Esophagus squamous epithelium (tissue), 5 donors: ENCODE measurements at places on chromosomes 6 and 20. TPM values are rescaled to one million over a fixed set of nuclear protein-coding genes. Genes with fewer than 3 reads are reported as not detected.

Gene ROMO1
- 178 TPM for total RNA-seq

Gene PPP1R3D
- 11.5 TPM for total RNA-seq

Gene CALHM4
- not detected for total RNA-seq

Gene SLC25A27
- 6.9 TPM for total RNA-seq

Gene CLPSL1
- not detected for total RNA-seq

Gene ARHGAP40
- 14.8 TPM for total RNA-seq

Gene SLC32A1
- total RNA-seq, result not detected

Gene NMBR
- not detected for total RNA-seq

Gene DCDC2
- total RNA-seq, result 0.15 TPM

Gene ATAT1
- total RNA-seq, result 5.0 TPM

Gene TMEM14C
- total RNA-seq, result 47.4 TPM

Gene SASH1
- 96.5 TPM for total RNA-seq

Gene CSE1L
- total RNA-seq, result 32.8 TPM

Gene PRKN
- total RNA-seq, result 5.5 TPM

Gene MTFR2
- 2.5 TPM for total RNA-seq

Gene OXT
- total RNA-seq, result not detected
